ENCODE measurements at places on chromosomes 12 and 14.

DNA sequence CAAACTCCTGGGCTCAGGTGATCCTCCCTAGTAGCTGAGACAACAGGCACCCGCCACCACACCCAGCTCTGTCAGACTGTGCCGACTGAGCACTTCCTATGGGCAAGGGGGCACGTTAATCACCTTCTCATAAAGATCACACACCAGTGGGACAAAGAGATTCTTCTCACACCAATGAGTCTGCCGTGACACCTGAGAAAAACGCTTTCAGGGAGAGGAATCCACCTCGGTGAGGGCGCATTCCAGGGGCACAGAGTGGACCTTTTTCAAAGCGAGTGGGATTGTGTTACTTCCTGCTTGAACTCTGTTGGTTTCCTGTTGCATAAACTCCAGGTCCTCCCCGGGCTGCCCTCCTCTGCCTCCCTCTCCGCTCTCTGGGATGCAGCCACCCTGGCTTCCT, 17.5 kb upstream of the SCARB1 start:
- no peak overlapping the region for H3K27ac ChIP-seq
- DNase-seq = no peak
- H3K4me3 ChIP-seq = no peak overlapping the region
- no peaks in the 10 kb centered on the region for H3K27me3 ChIP-seq
- H3K36me3 ChIP-seq = no peaks in the 10 kb centered on the region

DNA sequence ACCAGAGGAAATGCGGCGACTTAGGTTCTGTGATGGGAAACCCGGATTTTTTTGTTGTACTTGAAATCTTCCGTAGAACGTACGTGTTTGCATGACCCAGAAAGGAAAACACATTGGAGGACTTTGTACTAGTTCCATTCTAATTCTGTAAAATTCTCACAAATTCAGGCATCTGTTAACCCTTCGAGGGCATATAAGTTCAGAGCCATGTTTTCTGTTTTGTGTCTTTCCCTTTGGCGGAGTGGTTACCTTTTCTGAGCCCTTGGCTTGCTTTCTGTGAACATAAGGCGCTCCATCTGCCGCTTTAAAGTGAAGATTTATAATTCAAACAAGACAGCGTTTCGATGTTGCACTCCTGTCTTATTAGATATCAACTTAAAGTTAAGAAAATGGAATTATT, 34.2 kb downstream of the BICD1 start:
- H3K27me3 ChIP-seq = no peaks in the 10 kb centered on the region
- peaks cover 3% of the 10 kb centered on the region for H3K4me1 ChIP-seq
- DNase-seq = no peak
- peaks cover 10% of the 10 kb centered on the region for H3K36me3 ChIP-seq
- no peak overlapping the region for H3K27ac ChIP-seq

GRCh38 chr12:51773145-51773869, 75.2 kb downstream of the FIGNL2 start:
- no peaks in the 10 kb centered on the region for H3K4me1 ChIP-seq
- no peak overlapping the region for H3K4me3 ChIP-seq
- no peak overlapping the region for H3K27ac ChIP-seq
- peaks cover 7% of the 10 kb centered on the region for H3K36me3 ChIP-seq

- no peak for DNase-seq
- peaks cover 2% of the 10 kb centered on the region for H3K36me3 ChIP-seq
- peaks cover 4% of the 10 kb centered on the region for H3K4me1 ChIP-seq
- no peak overlapping the region for H3K27ac ChIP-seq
These were observed 38.3 kb downstream of the PDE6H start for GRCh38 chr12:15011162-15011561.

DNA sequence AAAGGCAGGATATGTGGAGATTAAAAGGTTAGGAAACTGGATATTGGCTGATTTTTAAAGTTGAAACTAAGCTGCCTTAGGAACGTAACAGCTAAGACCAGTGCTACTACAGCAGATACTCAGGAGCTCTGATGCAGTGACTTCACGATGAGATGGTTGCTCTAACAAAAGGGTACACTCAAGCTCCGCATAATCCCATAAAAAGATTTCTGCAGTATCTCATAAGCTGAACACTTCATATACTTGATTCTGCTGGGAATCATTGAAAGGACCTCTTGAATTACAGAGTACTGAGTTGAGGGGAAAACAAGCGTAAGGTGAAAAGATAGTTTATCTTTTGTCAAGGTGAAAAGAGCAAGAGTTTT, 3.7 kb downstream of the RNF10 start:
- peak overlapping the region; percentile 1 for H3K27ac ChIP-seq
- no peaks in the 10 kb centered on the region for H3K27me3 ChIP-seq
- peaks cover 11% of the 10 kb centered on the region for H3K36me3 ChIP-seq
- DNase-seq = no peak
- peak overlapping the region; percentile 60 for H3K4me3 ChIP-seq

GRCh38 chr12:2772370-2772769, 22.4 kb upstream of the FKBP4 start:
- no peak overlapping the region for H3K4me3 ChIP-seq
- H3K27me3 ChIP-seq = peaks cover 55% of the 10 kb centered on the region
- H3K4me1 ChIP-seq = no peaks in the 10 kb centered on the region
- peaks cover 5% of the 10 kb centered on the region for H3K36me3 ChIP-seq
- no peak for DNase-seq

GRCh38 chr12:31488737-31489338, 102.1 kb downstream of the DENND5B start:
- peaks cover 27% of the 10 kb centered on the region for H3K36me3 ChIP-seq
- peaks cover 11% of the 10 kb centered on the region for H3K27me3 ChIP-seq
- H3K27ac ChIP-seq = no peak overlapping the region
- no peak overlapping the region for H3K4me3 ChIP-seq
- H3K4me1 ChIP-seq = peaks cover 9% of the 10 kb centered on the region

DNA sequence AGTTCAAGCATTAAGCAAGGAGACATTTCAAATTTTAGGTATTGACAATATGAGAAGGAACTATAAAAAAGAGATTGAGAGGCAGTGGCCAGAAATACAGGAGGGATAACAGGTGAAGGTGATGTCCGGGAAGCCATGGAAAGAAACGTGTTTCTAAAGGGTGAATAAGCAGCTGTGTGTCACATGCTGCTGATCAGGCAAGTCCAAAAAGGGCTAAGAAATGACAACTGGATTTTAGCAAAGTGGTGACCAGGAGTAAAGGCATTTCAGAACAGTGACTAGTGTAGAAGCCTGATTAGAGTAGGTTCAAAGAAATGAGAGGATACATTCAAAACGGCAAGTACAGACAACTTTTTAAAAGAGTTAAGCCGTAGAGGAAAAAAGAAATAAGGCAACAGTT, 204.3 kb upstream of the DIO2 start:
- H3K36me3 ChIP-seq = no peaks in the 10 kb centered on the region
- H3K4me1 ChIP-seq = no peaks in the 10 kb centered on the region
- no peak overlapping the region for H3K4me3 ChIP-seq
- no peak for DNase-seq

- H3K4me1 ChIP-seq = peaks cover 56% of the 10 kb centered on the region
- H3K27me3 ChIP-seq = no peaks in the 10 kb centered on the region
- no peak overlapping the region for H3K4me3 ChIP-seq
- DNase-seq = no peak
- no peaks in the 10 kb centered on the region for H3K36me3 ChIP-seq
- no peak overlapping the region for H3K27ac ChIP-seq
These were observed 135.7 kb downstream of the MED13L start for GRCh38 chr12:116141833-116142162.

DNA sequence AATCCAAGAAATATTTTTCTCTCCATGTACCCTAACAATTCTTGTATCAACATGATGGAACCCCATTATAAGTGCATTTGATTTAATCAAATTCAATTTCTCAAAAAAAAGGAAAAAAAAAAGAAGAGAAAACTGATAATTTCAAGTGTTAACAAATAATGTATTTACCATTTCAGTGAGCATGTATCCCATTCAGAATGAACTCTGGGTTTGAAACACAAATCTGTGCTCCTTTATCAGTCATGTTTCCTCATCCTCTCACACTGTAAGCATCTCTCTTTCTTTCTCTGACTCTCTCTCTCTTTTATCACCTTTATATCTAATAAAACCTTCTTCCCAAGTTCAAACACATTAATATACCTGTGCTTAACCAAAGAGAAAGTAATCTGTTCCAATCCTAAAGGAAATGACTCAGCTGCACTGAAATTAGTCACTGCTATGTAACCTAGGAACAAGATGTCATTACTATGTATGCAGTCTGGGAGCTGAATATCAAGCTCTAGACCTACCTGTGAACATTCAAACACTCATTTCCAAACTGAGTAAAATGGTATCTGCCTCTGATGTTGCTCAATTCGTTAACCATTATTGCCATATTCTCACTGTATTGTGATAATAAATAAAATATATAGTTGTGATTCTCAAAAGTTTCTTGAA, 135.0 kb upstream of the LRIG3 start:
- no peaks in the 10 kb centered on the region for H3K27me3 ChIP-seq
- peak overlapping the region; percentile 3 for H3K27ac ChIP-seq
- H3K4me1 ChIP-seq = no peaks in the 10 kb centered on the region
- no peaks in the 10 kb centered on the region for H3K36me3 ChIP-seq
- no peak overlapping the region for H3K4me3 ChIP-seq

GRCh38 chr14:50339178-50339804, 27.2 kb downstream of the DMAC2L start:
- H3K27ac ChIP-seq = no peak overlapping the region
- H3K36me3 ChIP-seq = no peaks in the 10 kb centered on the region
- H3K4me3 ChIP-seq = no peak overlapping the region
- H3K27me3 ChIP-seq = no peaks in the 10 kb centered on the region
- no peak for DNase-seq
- peaks cover 27% of the 10 kb centered on the region for H3K4me1 ChIP-seq

GRCh38 chr12:51639361-51639760, 48.3 kb downstream of the SCN8A start:
- H3K36me3 ChIP-seq = no peaks in the 10 kb centered on the region
- H3K4me3 ChIP-seq = no peak overlapping the region
- H3K27ac ChIP-seq = no peak overlapping the region
- H3K27me3 ChIP-seq = no peaks in the 10 kb centered on the region
- DNase-seq = no peak

- H3K4me1 ChIP-seq = peaks cover 38% of the 10 kb centered on the region
- no peak overlapping the region for H3K4me3 ChIP-seq
- no peak overlapping the region for H3K27ac ChIP-seq
- no peaks in the 10 kb centered on the region for H3K36me3 ChIP-seq
These were observed 18.9 kb upstream of the POC1B start for GRCh38 chr12:89544681-89545184.

DNA sequence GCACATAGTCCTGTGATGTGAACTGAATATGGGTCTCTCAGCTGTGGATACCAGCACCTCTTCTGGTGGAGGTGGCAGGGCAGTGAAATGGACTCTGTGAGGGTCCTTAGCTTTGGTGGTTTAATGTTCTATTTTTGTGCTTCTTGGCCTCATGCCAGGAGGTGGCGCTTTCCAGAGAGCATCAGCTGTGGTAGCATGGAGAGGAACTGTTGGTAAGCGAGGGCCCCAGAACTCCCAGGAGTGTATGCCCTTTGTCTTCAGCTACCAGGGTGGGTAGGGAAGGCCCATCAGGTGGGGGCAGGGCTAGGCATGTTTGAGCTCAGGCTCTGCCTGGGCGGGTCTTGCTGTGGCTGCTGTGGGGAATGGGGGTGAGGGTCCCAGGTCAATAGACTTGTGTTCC, 241.7 kb downstream of the AEBP2 start:
- peaks cover 6% of the 10 kb centered on the region for H3K4me1 ChIP-seq
- H3K4me3 ChIP-seq = no peak overlapping the region
- peaks cover 3% of the 10 kb centered on the region for H3K27me3 ChIP-seq
- H3K27ac ChIP-seq = no peak overlapping the region

GRCh38 chr12:105330931-105331804, 677 bp downstream of the C12orf75 start:
- H3K4me3 ChIP-seq = peak overlapping the region; percentile 88
- H3K27me3 ChIP-seq = peaks cover 11% of the 10 kb centered on the region
- DNase-seq = peak; percentile 71
- peak overlapping the region; percentile 62 for H3K27ac ChIP-seq
- peaks cover 33% of the 10 kb centered on the region for H3K4me1 ChIP-seq
- peaks cover 3% of the 10 kb centered on the region for H3K36me3 ChIP-seq

- no peaks in the 10 kb centered on the region for H3K4me1 ChIP-seq
- H3K27ac ChIP-seq = no peak overlapping the region
- H3K4me3 ChIP-seq = no peak overlapping the region
- no peak for DNase-seq
- peaks cover 14% of the 10 kb centered on the region for H3K36me3 ChIP-seq
- H3K27me3 ChIP-seq = peaks cover 3% of the 10 kb centered on the region
These were observed 57.6 kb downstream of the SSPN start for GRCh38 chr12:26252946-26253345.

GRCh38 chr12:54328595-54329337, 3.8 kb downstream of the COPZ1 start:
- no peak for DNase-seq
- peak overlapping the region; percentile 45 for H3K27ac ChIP-seq
- H3K4me1 ChIP-seq = peaks cover 57% of the 10 kb centered on the region

DNA sequence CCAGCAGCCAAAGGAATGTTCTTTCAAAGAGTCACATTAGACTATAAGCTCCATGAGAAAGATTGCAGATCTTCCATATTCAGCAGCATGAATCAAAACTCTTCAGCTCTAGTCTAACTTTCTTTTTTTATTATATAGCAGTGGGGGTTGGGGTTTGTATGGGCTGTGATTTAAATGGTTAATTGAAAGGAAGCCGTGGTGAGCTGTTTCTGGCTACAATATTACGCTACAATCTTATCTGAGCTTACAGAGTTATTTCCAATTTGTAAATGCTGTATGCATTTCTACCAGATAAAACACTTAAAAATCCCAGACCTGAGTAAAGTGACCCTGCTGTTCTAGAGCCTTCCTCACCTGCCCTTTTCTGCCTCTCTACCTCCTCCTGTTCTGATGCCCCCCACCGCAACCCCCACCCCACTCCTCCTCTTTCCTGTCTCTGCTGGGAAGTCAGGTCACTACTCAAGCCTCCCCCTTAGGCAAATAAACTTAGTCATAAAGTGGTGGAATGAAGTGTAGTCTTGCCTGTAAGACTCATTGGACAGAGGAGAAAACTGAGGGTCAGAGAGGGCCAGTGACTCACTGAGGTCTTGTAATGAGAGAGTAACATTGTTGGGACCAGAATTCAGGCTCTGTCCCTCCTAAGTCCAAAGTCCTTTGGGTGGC, 1089.5 kb downstream of the BCL11B start:
- H3K27ac ChIP-seq = no peak overlapping the region
- no peaks in the 10 kb centered on the region for H3K36me3 ChIP-seq
- H3K4me3 ChIP-seq = no peak overlapping the region
- no peaks in the 10 kb centered on the region for H3K27me3 ChIP-seq
- DNase-seq = no peak

GRCh38 chr12:83763425-83763824, 1076.7 kb downstream of the TMTC2 start:
- H3K27me3 ChIP-seq = no peaks in the 10 kb centered on the region
- H3K4me3 ChIP-seq = no peak overlapping the region
- H3K4me1 ChIP-seq = peaks cover 7% of the 10 kb centered on the region
- DNase-seq = no peak
- no peak overlapping the region for H3K27ac ChIP-seq

GRCh38 chr12:26323673-26324072, 128.3 kb downstream of the SSPN start:
- DNase-seq = no peak
- peaks cover 9% of the 10 kb centered on the region for H3K27me3 ChIP-seq
- H3K4me3 ChIP-seq = no peak overlapping the region
- H3K36me3 ChIP-seq = peaks cover 3% of the 10 kb centered on the region

- H3K36me3 ChIP-seq = no peaks in the 10 kb centered on the region
- DNase-seq = no peak
- H3K27ac ChIP-seq = no peak overlapping the region
- H3K4me3 ChIP-seq = no peak overlapping the region
These were observed 181.2 kb upstream of the NRXN3 start for GRCh38 chr14:77988970-77989369.

Measured in type B pancreatic cell (in vitro differentiated cells).